ENCODE measurements at places on chromosomes 12 and 14.

- no peak for DNase-seq
These were observed 9.3 kb upstream of the RPH3A start for GRCh38 chr12:112782250-112782649.

DNA sequence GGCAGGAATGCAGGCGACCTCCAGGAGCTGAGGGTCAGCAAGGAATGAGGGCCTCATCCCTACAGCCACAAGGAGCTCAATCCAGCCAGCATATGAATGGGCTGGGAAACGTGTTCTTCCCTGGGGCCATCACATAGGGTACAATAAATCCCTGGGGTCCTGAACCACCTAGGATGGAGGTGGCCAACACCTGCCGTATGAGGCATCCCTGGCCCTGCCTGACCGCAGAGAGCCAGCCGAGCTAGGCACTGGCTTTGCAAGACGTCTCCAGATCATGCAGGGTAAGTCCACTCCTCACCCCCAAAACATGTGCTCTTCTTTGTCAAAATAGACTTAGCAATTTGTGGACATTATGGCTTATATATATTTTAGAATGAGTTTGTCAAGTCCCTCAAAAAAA, 303.7 kb upstream of the DIO3 start:
- DNase-seq: no peak

GRCh38 chr12:110105986-110106385, 18.2 kb upstream of the IFT81 start:
- no peak for DNase-seq

- DNase-seq: no peak
These were observed 8.2 kb upstream of the MMP19 start for GRCh38 chr12:55850893-55851292.

DNA sequence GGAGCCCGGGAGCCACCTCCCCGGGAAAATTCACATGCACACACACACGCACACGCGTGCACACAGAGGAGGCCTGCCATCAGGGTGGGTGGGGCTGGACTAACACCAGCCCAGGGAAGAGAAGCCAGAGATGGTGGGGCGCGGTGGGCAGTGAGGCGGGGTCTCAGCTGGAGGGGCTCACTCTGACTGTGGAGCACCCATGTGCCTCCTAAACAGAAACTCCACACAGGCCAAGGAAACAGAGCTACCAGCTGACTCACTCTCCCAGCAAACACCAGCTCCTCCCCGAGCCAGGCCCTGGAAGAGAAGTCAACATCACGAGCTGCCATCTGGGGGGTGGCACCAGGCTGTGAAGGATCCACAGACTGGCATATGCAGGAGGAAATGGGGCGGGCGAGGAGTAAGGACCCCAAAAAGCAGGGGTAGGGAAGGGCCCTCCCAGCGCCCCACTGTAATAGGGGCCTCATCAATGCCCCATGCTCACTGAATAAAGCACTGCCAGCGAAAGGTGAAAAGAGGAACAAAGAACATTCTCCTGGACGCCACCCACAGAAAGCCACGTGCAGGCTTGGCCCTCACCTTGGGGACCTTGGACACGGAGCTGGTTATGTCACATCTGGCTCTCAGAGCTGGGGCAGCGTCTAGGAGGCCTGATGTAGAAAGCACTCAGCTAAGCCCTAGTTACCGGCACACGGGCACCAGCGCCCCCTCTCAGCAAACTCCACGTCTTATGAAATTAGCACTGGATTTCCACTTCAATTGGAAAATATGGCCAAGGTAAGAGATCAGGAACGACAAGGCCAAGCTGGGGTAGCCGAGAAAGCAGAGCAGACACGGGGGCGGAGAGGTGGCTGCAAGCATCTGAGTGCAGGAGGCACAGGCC, 8.4 kb upstream of the INF2 start:
- no peak for DNase-seq

DNA sequence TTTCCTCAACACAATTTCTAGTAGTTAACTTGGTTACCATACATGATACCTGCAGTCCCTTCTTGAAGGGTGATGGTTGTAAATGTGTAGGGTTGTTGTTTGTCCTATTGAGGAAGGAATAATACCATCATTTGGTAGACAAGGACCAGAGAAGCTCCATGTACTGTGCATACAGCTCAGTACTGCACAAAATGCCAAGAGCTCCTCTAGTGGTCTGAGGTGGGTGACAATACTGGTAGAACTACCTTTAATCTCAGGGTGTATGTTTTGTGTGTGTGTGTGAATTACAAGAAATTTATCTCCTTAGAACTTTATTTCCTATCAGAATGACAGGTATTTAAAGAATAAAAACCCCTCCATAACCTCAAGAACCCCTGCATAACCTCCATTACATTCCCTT, 575.3 kb downstream of the TMTC2 start:
- DNase-seq: no peak

- DNase-seq: no peak
These were observed 64.6 kb downstream of the B4GALNT3 start for GRCh38 chr12:524167-524951.

GRCh38 chr12:115470977-115471376, 787.0 kb upstream of the TBX3 start:
- no peak for DNase-seq

DNA sequence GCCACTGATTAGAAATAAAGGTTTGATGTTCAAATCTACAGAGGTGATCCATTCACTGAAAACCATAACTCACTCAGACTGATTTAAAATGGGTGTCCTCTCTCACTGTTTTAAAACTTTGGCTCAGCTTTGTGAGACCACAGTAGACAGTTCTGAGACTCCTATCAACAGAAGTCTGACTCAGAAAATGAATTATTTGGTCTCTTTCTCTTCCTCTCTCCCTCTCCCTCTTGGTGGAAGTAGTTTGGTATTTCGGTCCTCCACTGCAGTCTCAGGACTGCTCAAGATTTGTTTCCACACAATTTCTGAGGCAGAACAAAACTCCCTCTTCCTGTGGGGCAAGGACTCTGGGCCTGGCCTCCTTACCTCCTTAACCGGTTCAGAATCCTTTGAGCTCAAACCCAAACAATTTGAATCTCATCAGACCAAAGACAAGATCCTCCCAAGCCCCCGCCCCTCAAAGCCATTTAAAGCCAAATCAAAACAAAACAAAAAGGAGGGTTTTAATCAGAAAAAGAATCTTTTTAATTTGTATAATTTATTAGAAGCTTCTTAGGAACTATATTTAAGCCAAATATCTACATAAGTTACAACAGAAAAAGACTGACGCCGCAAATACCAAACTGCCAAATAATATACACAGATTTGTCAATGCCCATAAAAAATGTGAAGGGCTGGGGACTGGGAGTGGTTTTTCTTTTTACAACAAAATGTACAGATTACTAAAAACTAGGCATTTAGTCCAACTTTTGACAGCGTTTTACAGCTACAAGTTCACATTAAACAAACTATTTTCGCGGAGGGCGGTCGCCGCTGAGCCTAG, 3.9 kb downstream of the NKX2-1 start:
- DNase-seq: no peak

All from stimulated activated CD8-positive, alpha-beta memory T cell treated with anti-CD3 and anti-CD28 coated beads, Interleukin-12 subunit alpha, Interleukin-12 subunit beta, amount 100 ng/mL, for 1 hour (primary cell).